ENCODE measurements at places on chromosomes 13 and 19.

DNA sequence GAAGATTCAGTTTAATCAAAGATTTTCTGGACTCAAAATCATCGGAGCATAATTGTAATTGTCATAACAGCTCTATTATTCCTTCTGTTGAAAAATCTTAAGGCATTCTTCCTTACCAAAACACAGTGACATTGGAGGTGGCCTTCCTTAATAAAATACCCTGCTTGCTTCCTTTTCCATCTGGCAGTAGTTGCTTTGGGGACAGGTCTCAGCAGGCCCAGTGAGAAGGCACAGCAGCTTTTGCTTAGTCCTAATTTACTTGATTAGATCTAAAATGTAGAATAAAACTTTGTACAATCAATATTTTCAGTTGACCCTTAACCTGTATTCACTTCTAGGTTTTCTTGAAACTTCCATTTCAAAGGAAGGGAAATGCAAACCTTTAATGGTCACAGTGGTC is 471.6 kb downstream of the PCDH20 start:
- no peak for DNase-seq

DNA sequence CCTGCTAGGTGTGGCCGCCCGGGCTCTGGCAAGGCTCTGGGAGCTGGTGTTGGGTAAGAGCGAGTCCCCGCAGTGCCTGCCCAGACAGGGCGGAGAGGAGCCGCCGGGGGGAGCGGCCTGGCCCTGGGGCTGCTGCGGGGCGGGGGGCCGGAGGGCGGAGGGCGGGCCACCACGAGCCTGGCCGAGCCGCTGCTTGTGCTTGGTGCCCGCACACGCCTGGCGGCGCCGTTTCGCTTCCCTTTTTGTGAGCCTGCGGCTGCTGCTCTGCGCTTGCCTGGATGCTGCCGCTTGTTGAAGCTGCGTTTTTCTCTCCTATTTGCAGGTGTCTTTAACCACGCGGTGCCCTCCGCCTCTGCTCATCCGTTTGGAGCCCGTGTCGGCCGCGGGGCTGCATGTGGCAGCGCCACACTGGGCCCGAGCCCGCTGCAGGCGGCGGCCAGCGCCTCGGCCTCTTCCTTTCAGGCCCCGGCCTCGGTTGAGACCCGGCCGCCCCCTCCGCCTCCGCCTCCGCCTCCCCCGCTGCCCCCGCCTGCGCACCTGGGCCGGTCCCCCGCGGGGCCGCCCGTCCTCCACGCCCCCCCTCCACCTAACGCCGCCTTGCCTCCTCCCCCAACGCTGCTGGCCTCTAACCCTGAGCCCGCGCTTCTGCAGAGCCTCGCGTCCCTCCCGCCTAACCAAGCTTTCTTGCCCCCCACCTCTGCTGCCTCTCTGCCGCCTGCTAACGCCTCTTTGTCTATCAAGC is 8.5 kb downstream of the PLEKHJ1 start:
- no peak for DNase-seq

- DNase-seq = no peak
Observed at GRCh38 chr13:28704919-28705318, 13.9 kb downstream of the SLC46A3 start.

GRCh38 chr13:84025824-84026223 is 143.6 kb upstream of the SLITRK1 start:
- DNase-seq = no peak

DNA sequence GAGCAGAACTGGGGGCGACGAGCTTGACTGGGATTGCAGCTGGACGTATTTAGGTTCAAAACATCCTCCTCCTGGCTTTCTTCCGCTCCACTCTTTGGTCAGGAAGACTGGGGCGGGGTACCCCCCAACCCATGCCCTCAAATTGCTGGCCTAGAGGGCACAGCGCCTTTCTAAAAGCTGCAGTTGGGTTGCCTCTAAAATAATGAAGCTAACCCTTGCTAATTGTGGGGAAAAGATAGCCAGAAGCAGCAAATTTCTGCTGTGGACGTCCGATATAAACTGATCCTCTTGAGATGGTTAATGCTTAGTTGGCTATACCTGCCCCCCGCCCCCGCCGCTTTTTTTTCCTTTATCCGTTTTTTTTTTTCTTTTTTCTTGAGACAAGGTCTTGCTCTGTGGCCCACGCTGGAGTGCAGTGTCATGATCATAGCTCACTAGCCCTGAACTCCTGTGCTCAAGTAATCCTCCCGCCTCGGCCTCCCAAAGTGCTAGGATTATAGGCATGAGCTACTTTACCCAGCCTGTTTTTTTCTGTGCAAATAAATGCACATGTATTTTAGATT is 754 bp upstream of the CHERP start:
- peak; percentile 44 for DNase-seq

- DNase-seq = no peak
Observed at GRCh38 chr13:82506805-82507414, 1375.4 kb downstream of the SLITRK1 start.

DNA sequence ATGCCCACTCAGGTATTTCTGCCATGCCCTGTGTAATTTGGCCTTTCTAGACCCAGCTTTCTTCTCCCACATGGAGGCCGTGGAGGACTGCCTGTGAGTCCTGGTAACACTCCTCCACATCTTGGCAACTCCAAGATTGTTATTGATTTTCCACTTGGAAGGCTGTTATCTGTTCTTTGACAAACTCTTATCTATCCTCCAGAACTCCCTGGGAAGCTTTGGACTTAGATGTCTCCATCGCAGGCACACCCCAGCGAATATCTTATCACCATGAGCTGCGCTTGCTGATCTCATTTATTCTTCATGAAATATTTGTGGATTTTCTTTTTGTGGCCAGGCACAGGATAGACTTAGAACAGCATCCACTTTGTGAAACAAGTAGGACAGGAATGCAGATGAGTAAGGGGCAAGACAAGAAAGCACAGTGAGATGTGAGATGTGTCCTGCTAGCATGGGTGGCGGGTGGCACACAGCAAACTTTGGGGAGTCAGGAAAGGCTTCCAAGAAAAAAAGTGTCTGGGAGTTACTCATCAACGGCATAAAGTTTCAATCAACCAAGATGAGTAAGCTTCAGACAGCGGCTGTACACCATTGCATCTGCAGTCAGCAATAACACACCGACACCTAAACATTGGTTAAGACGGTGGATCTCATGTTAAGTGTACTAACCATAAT is 84.5 kb upstream of the IRS2 start:
- DNase-seq = peak; percentile 30

GRCh38 chr19:55153652-55154264 is 3.8 kb downstream of the TNNI3 start:
- DNase-seq = no peak

GRCh38 chr19:3604987-3605343 is 1.7 kb downstream of the TBXA2R start:
- no peak for DNase-seq

DNA sequence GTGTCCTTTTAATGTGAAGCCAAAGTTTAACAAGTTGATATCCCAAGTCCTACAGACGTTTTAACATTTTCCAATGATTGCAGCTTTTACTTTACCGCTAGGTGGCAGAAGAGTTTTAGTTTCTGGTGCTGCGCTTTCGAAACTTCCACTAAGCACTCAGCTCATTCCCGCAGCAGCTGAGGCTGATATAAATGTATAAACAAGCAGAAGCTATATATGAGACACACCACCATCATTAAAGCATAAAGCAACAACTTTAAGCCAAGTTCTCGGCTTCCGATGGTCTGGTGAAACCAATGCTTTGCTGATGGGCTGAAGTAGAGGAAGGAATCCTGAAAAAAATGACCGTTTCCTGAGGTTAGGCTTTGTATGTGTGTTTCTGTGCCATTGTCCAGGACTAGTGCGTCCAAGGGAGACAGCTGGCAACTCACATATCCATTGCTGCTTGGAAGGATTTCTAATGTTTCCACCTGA is 753.9 kb downstream of the OLFM4 start:
- DNase-seq = peak; percentile 23

DNA sequence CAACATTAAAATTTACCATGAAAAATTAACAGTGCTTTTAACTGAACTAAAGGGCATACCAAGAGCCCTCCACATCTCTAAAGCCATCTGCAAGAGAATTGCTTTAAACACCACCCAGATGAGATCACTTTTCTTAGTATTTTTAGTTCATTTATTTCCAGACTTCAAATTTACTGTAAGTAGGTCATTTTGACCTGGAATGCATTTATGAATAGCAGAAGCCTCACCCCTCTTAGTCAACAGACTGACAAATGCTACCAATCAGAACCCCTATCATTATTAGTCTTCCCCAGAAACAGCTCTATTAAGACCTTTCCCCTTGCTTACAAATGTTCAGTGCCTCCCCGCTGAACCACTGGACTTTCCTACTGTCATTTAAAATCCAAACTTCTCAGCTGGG is 27.3 kb downstream of the RUBCNL start:
- DNase-seq = no peak

DNA sequence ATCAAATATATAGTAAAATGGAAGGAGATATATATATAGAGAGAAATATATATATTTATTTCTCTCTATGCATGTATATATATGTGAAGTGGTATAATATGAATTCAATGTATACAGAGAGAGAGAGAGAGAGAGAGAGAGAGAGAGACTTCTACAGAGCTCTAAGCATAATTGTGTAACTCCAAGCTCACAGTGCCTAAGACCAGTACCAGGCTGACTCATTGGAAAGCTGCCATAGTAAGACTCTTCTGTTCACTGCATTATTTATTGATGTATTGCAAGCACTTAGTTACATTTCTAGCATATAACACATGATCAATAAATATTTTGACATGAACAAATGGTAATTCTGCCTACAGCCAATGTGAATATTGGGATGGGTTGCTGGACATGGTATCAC is 1734.7 kb downstream of the SLITRK1 start:
- no peak for DNase-seq

DNA sequence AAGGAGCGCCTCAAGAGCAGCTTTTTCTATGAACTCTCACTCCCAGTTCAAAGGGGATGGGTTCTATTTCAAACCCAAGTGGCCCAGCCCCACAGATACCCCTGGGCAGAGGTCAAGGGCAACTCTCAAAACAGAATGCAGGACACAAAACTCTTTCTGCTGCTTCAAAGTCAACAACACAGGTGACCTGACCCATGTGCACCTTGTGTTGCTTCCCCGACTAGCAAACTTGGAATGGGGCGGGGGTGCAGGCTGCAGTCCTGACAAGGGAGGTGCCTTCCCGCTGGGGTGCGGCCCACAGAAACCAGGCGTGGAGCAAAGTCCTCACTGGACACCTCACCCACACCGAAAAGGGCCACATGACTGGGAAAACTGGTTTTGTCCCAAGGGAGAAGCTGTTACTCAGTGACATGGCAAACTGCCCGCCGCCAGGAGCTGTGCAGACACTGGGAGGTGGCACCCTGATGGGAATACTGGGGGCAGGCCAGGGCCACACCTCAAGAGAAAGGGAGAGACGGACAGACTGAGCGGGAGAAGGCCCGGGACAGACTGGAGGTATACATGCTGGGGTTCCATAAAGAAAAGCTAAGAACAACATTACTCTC is 17.4 kb downstream of the ZC3H4 start:
- DNase-seq = no peak
